ENCODE measurements at places on chromosomes 2 and 18. TPM values are rescaled to one million over a fixed set of nuclear protein-coding genes. Genes with fewer than 3 reads are reported as not detected.

DNA sequence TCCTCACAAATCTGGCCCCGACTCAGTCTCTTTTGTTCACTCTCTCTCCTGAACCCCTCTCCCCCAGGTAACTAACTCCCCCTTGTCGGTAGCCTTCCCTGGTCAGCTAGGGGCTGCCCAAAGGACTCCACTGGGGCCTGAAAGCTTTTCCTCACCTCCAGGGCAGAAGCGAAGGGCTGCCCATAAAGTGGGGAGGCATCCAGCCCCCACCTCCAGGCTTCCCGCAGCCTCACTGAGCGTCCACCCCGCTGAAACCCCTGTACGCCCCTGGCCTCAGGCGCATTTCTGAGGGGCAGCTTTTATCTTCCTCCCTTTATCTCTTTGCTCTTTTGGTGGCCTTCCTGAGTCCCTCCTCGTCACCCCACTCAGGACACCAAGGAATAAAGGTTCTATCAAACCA is 249.3 kb downstream of the CYP26B1 start:
- peak; percentile 24 for DNase-seq

Gene DSG1
- total RNA-seq, result not detected

- DNase-seq, result no peak
Measured at GRCh38 chr2:20620696-20621365, 30.1 kb downstream of the HS1BP3 start.

Gene MEP1B
- total RNA-seq, result not detected

GRCh38 chr2:144632809-144633208 is 112.9 kb upstream of the ZEB2 start:
- no peak for DNase-seq

DNA sequence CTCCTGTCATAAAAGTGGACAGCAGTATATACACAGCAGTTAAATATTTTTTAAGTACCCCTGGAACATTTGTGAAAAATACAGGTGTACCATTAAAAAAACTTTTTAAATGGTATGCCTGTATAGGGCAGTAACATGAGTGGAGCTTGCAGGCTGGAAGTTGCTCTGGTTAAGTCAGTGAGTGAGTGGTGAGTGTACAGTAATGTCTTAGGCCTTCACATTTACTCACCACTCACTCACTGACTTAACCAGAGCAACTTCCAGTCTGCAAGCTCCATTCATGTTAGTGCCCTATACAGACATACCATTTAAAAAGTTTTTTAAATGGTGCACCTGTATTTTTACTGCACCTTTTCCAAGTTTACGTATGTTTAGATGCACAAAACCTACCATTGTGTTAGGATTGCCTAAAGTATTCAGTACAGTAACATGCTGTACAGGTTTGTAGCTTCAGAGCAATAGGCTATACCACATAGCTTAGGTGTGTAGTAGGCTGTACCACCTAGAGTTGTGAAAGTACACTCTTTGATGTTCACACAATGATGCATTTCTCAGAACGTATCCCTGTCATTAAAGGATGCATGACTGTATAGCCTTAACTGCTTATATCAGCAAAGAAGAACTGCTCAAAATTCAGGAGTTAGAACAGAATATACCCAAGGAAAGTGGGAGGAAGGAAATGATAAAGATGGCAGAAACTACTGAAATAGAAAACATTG is 112.6 kb downstream of the EHBP1 start:
- no peak for DNase-seq

- no peak for DNase-seq
Measured at GRCh38 chr2:59693231-59693959, 860.1 kb downstream of the BCL11A start.

DNA sequence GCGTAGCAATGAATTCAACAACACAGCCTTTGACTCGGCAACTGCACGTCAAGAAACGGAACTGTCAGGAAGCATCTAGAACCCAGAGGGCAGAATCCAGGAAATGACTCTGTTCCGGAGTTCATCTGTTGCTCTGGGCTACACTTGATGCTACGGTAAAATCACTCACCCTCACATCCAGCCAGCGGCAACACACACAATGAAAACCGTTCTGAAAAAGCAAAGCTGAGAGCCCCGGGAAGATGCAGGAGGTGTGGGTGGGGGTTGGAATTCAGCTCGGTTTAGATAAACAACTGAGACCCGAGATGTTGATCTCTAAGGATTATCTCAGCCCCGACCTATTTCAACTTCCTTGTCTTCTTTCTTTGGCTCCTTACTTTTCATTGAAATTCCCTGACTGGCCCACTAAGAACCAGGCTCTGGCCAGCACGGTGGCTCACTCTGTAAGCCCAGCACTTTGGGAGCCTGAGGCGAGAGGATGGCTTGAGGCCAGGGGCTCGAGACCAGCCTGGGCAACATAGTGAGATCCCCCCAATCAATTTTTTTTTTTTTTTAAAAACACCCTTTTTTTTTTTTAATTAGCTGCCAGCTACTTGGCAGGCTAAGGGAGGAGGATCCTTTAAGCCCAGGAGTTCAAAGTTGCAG is 13.3 kb upstream of the RAB17 start:
- peak; percentile 85 for DNase-seq

- DNase-seq, result no peak
Measured at GRCh38 chr2:206456078-206456754, 12.9 kb downstream of the ADAM23 start.

- no peak for DNase-seq
Measured at GRCh38 chr2:216402751-216403150, 9.5 kb upstream of the SMARCAL1 start.

GRCh38 chr2:113890253-113891235 is 655 bp downstream of the ACTR3 start:
- peak; percentile 79 for DNase-seq

GRCh38 chr2:120892967-120893667 is 157.4 kb downstream of the GLI2 start:
- no peak for DNase-seq

- DNase-seq, result no peak
Measured at GRCh38 chr2:141020346-141020745, 1110.5 kb downstream of the LRP1B start.

Data from endodermal cell (in vitro differentiated cells).